Retinal pigment epithelial cell (primary cell): ENCODE measurements at places on chromosomes 1 and 21.

DNA sequence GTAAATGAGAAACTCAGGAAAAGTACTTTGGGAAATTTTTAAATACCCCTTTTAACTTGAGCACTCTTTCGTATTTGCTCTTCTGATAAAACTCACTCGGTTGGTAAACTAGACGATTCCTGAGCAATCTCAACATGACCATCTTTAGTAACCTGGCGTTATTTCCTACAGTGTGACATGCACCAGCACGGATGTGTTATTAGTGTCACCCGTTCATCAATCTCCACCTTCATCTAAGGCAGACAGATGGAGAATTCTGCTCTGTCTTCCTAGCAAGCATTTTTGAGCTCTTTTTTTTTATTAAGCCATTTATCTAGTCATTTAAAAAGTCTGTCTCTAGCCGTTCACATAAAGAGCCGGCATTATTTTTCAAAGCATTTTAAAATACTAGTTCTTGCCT is 155.2 kb downstream of the DISP1 start:
- no peak for DNase-seq

DNA sequence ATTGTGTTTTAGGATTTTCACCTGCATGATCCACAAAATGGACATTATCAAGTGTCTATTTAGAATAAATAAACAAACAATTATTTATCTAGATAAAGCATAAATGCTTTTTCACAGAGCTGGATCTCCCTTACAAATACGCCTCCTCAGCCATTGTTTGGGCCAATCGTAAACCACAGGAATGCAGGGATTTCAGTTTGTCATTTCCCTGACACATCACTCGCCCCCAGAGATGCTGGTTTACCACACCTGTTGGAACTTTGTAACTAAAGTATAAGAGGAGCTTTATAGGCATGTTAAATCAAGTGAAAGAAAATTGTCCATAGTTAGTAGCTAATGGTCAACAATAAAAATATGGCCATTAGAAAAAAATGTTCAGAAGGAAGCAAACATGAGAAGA is 40.3 kb downstream of the GPR88 start:
- DNase-seq: no peak

DNA sequence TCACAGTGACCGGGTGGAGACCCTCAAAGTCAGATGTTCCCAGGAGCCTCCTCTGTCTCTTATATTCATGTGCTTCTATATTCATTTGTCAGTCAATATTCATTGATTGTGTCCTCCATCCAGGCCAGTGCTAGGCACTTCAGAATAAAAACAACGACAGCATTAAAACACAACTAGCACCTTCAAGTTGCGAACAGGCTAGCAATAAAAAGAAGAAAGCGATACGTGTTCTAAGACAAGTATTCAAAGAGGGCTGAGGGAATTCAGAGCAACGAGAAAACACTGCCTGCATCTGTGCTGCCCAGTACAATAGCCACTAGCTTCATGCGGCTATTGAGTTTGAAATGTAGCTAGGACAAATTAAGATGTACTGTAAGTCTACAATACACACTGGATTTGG is 138.0 kb downstream of the PLXNA2 start:
- no peak for DNase-seq

DNA sequence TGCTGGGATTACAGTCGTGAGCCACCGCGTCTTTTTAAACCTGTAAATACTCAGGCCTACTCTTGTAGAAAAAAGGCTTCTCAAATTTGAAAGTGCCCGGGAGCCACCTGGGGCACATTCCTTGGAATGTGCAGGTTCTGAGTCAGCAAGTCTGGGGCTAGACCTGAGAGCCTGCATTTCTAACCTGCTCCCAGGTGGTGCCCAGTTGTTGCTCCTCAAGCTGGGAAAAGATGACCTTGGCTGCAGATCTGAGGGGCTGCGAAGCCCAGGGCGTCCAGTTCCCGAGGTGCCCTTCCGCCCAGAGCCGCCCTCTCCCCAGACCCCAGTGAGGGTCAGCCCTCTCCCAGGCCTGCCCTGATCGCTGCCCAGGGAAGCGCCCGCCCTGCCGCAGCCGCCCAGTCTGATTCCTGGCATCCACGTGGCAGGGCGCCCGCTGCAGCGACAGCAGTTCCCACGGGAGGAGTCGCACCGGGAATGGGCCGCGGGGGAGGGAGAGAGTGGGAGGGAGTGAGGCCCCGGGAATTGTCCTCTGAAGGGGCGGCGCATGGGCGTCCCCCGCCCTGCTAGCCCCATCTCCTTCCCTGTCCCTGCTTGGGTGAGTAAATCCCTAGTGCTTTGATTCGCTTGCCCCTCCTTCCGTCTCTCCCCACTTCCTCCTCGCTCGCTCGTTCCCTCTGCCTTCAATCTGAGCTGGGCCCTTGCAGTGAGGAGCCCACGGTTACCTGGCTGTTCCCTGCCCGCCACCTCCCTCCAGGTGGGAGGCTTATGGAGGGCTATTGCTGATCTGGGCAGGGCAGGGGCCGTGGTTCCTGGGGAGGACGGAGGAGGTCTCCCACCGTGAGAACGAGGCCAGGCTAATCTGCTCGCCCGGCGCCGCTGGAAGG is 18.8 kb upstream of the TENT5B start:
- peak; percentile 59 for DNase-seq
